ENCODE measurements at places on chromosomes 1 and 21.

GRCh38 chr21:38955495-38955894 is 149.8 kb downstream of the ETS2 start:
- peaks cover 60% of the 10 kb centered on the region for H3K4me1 ChIP-seq
- no peaks in the 10 kb centered on the region for H3K36me3 ChIP-seq
- H3K27me3 ChIP-seq: no peaks in the 10 kb centered on the region
- peak overlapping the region; percentile 86 for H3K27ac ChIP-seq

DNA sequence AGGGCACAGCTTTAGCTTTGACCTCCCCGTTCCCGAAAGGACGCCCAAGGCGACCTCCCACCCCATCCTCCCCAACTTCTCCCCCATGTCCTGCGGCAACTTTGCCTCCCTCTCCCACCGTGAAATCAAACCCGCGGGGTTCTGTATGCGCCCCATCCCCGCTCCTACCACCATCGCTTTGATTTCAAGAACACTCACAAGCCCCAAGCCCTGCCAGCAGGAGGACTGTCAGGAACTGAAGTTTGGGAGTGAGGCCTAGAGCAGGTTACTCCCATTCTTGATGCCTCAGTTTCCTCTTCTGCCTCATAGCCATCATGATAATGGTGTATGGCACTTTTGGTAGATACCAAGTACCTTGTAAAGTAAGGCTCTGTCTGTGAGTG is 2.3 kb downstream of the PTPRU start:
- H3K27ac ChIP-seq: peak overlapping the region; percentile 5
- no peaks in the 10 kb centered on the region for H3K36me3 ChIP-seq
- no peak for DNase-seq

DNA sequence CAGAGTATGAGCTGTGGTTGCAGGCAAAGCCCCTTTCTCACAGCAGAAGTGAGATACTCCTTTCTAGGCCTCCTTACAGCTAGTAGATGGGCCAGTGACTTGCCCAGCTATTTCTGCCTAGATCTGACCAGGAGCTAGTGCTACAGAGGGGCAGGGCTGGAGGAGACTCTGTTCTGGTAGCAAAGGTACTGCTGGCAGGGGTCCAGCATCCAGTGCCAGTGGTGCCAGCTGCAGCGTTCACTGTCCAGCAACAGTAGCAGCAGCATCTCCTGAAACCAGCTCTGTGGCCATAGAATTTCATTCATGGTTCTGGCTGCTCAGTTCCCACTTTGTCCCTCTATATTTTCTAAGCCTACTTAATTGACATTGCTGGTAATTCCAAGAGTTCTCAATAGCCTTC is 62.5 kb upstream of the CNN3 start:
- no peaks in the 10 kb centered on the region for H3K4me1 ChIP-seq
- no peaks in the 10 kb centered on the region for H3K27me3 ChIP-seq
- no peaks in the 10 kb centered on the region for H3K36me3 ChIP-seq
- H3K4me3 ChIP-seq: no peak overlapping the region
- peak; percentile 44 for DNase-seq

- H3K4me3 ChIP-seq: no peak overlapping the region
- no peaks in the 10 kb centered on the region for H3K4me1 ChIP-seq
- no peak for DNase-seq
- H3K27me3 ChIP-seq: no peaks in the 10 kb centered on the region
- no peaks in the 10 kb centered on the region for H3K36me3 ChIP-seq
Observed at GRCh38 chr1:175812936-175813335, 69.5 kb upstream of the TNR start.

DNA sequence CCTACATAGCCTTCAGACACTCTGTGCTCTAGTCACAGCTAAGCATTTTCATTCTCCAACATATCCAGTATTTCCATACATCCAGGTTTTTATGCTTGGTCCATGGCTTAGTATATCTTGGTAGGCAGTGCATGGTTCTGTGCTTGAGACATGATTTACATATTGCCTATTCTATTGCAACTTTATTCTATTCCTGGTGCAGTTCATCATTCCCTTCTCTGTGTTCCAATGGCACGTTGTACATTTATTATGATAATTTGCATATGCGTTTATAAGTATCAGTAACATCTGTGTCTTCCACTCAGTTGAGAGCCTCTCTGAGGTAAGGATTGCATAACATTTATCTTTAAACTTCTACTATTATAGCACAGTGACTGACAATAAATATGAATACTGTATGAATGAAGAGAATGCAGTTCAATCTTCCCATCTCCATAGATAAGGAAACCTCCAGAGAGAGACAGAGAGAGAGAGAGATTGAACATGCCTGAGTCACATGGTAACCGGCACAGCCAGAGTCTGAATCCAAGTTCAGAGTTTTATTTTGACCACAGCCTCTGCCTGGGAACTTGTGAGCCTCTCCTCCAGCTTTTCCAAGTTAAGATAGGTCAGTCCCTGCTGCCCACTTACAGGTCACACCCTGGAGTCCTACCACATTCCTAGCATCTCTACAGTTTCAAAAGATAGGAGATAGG is 41.5 kb downstream of the PLPPR5 start:
- DNase-seq: no peak
- no peaks in the 10 kb centered on the region for H3K4me1 ChIP-seq
- H3K27me3 ChIP-seq: no peaks in the 10 kb centered on the region
- H3K27ac ChIP-seq: no peak overlapping the region

GRCh38 chr1:204161609-204162493 is 4.3 kb downstream of the REN start:
- H3K4me3 ChIP-seq: no peak overlapping the region
- H3K36me3 ChIP-seq: no peaks in the 10 kb centered on the region
- DNase-seq: no peak
- peaks cover 11% of the 10 kb centered on the region for H3K27me3 ChIP-seq
- H3K4me1 ChIP-seq: peaks cover 5% of the 10 kb centered on the region
- no peak overlapping the region for H3K27ac ChIP-seq

GRCh38 chr21:44383216-44383615 is 29.8 kb downstream of the TRPM2 start:
- no peaks in the 10 kb centered on the region for H3K27me3 ChIP-seq
- no peak overlapping the region for H3K27ac ChIP-seq
- H3K36me3 ChIP-seq: peaks cover 5% of the 10 kb centered on the region
- H3K4me3 ChIP-seq: no peak overlapping the region

GRCh38 chr1:180881806-180882509 is 30.7 kb upstream of the KIAA1614 start:
- no peaks in the 10 kb centered on the region for H3K4me1 ChIP-seq
- H3K4me3 ChIP-seq: no peak overlapping the region
- no peaks in the 10 kb centered on the region for H3K36me3 ChIP-seq
- H3K27ac ChIP-seq: no peak overlapping the region
- no peaks in the 10 kb centered on the region for H3K27me3 ChIP-seq

DNA sequence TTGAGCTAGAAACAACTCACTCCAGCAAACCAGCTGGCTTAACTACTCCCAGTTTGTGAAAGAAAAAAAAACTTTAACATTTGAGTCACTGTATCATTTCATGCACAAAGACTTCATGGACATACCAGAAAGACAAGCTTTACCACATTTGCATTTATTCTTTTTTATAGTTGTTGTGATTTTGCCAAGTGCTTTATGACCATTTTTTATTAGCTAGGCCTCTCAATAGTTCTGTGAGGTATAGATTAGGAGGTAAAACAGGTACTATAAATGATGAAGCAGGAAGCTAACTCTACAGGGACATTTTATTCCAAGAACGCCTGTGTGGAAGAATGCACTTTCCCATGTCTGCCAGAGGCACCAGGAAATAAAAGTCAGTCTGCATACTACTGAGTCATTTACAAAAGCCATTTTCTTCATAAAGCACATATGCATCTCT is 8.2 kb upstream of the DENND1B start:
- H3K27ac ChIP-seq: peak overlapping the region; percentile 70
- no peaks in the 10 kb centered on the region for H3K36me3 ChIP-seq
- peak; percentile 35 for DNase-seq
- H3K27me3 ChIP-seq: no peaks in the 10 kb centered on the region
- H3K4me1 ChIP-seq: peaks cover 15% of the 10 kb centered on the region

DNA sequence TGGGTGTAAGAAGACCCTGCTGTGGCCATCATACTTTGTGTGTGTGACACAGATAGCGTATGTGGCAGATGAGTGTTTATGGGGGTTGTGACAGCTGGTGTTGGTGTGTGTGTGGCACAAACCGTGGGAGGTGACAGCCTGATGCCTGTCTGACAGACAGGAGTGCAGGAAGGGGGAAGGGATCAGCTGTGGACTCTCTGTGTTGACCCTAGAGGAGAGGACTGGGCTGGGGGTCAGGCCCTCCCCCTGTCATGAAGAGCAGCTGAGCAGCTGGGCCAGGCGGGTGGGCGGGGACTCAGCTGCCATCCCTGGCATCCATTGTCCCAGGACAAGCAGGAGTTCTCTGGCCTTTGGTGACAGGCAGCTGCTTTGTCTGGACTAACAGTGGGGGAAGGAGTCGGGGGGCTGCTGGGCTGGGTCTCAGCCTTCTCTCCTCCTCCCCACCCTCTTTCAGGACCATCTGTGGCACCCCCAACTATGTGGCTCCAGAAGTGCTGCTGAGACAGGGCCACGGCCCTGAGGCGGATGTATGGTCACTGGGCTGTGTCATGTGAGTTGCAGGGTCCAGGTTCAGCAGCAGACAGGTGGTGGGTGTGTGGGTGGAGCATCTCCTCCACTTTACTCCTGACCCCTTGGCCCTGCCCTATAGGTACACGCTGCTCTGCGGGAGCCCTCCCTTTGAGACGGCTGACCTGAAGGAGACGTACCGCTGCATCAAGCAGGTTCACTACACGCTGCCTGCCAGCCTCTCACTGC is 2.3 kb downstream of the PLK3 start:
- no peak overlapping the region for H3K4me3 ChIP-seq
- H3K36me3 ChIP-seq: no peaks in the 10 kb centered on the region
- peaks cover 21% of the 10 kb centered on the region for H3K4me1 ChIP-seq
- DNase-seq: no peak
- peak overlapping the region; percentile 28 for H3K27ac ChIP-seq

Data from transverse colon (tissue), 4 donors.